ENCODE measurements at places on chromosomes 7 and 10.

DNA sequence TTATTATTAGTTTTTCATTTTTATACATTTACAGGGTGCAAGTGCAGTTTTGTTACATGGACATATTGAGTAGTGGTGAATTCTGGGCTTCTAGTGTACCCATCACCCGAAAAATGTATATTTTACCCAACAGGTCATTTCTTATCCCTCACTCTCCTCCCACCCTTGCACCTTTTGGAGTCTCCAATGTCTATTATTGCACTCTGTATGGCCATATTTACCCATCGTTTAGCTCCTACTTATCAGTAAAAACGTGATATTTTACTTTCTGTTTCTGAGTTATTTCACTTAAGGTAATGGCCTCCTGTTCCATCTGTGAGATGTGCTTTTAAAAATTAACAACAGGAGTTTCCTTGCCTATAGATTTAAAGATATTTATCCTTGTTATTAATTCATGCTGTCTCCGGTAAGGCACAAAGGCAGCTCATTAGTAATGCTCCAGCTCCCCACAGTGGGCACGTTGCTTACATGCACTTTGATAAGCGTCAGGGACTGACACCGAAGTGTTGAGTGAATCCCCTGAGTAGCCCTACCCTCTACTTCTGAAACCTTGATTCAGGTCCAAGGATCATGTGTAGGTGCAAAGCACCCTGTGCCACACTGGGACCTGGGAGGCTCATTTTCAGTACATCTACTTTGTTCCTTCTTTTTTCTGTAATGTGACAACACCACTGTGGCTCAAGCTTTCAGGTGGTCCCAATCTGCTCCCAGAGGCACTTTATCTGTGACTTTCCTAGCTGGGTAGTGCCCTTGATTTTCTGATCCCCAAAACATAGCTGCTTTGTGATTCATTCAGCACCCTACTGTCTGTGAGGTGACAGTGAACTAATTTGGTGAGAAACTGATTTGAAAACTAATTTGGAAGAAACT lies 27.3 kb downstream of the HYAL4 start:
- peak; percentile 18 for DNase-seq

GRCh38 chr10:10644008-10644646 lies 373.5 kb upstream of the CELF2 start:
- DNase-seq, result no peak

DNA sequence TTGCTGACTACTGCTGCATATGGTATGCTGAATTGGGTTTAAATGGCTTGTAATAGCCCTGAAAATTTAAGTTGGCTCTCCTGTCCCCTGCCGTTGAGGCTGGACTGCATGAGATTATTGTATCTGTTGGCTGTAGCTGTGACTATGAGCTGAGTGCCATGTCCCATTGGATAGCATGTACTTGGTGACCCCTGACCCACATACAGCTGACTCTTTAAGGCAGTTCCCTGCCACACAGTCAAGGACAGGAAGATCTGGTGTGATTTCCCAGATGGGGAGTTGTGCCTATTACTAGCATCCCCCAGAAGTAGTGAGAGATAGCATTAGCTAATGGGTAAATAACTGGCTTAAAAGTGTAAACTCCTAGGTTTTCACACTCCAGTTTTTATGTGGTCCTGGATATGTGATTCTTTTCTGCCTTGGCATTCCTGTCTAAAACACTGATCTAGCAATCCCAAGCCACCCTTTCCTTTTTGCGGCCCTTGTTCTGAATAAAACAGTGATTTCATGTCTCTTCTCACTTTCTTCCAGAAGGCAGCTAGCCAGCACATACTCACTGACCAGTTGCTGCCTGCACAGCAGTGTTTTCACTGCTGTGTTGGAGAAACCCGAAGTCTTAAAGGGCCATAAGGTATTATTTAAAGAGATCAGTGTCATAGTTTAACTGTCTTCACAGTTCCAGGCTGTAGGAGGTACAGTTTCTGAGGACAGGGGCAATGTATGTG lies 35.9 kb downstream of the LRRC4 start:
- DNase-seq, result no peak

- DNase-seq, result no peak
Measured at GRCh38 chr10:129039406-129040370, 427.4 kb upstream of the MGMT start.

DNA sequence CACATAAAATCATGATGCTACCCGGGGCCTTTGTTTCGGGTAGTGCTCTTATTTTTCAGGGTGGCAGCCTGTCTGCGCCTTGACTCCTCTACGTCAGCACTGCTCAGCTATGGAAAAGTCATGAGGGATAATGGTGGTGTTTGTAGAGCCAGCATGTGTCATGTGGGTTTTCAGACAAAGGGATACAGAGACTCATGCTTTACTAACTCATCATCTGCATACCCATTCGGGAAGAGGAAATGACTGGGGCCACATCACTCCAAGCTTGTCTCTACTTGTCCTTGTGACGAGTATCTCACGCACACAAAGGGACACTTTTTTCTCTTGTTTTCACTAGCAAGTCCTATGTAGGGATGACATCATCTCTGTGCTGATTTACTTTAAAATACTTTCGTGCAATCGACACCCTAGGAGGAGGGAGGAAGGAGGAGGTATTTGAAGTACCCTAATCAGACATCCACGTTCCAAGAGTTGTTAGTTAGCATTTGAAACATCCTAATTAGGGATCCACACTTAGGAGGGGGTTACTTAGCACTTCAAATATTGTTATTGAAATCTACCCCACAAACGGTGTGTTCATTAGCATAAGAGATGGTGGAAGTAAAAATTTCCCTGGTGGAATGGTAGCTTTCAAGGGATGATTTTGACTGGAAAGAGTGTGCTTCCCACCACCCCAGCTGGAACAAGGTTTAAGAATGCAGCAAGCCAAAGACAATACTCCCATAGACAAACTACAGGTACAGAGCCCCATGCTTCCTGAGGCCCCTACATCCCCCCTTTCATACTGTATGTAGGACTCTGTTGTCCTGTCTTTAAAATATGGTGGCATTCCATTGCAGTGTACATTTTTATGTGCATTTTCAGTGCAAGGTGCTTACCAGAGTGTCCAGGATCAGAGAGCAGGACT lies 52.0 kb downstream of the THNSL1 start:
- DNase-seq, result no peak

DNA sequence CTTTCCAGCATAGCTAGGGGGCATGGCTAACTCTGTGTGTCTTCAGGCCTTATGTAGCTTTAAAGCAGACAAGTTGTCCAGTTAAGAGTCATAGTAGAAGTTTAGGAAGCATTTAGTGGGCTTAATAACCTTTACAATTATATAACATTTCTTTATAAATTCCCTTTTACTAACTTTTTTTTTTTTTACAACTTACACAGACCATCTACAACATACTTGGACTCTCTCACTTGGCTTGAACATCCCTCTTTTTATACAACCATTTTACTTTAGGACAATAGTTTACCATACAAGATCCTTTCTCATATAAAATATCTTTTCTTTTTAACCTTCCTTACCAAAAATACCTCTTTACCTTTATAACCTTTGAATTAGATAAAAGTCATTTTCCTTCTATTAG lies 26.3 kb downstream of the SP4 start:
- no peak for DNase-seq

DNA sequence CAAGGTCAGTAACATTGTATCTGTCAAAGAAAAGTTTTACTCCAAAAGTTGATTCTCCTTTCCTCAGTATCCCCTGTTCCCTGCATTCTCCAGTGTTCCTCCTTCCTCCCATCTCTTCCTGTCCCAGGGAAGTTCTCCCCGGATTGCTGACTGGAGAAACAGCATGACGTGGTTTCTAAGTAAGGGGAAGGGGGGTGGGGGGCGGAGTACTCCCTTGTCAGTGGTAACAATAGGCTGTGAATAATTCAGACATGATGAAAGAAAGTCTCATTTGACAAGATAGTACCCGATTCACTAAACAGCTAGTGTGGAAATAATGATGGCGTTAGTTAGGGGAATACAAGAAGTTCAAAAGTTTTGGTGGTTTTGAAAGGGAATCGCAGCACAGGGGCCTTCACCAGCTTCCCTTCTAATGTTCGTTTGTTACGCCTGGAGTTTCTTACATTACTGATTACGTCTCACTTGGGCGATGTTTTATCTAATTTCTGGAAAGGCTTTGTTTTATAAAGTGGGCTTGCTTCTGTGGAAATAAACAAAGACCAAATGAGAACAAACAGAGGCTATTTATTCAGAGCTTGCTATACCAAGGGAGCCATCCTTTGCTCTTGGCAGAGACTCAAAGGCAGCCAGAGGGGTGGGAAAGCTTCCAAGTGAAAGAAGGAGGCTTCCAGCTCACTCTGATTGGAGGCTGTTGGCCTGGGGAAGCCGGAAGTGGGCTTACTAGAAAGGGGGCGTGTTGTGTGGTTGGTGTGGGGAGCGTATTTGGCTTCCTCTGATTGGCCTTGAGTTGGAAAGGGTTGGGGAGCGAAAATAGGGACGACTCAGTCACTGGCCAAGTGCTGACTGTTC lies 453.7 kb downstream of the SDK1 start:
- DNase-seq, result no peak

DNA sequence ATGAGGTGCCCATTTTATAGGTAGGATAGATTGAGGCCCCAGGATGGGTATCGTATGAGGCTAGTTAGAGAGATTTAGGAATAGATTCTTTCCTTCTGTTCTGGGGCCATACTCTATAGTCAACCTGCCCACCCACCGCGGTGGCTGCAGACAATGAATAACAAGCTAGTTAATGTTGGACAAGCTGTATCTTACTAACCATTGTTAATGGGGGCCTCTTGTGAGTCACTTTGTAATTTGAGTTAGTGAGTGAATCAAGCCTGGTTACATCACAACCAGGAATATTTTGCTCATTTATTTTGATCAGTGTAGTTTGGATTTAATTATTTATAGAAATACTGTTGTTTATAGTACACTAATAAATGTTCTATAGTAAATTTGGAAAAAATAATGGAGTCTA lies 7.3 kb downstream of the SORCS3 start:
- DNase-seq, result no peak

GRCh38 chr7:131527456-131527855 lies 29.0 kb downstream of the PODXL start:
- no peak for DNase-seq

GRCh38 chr7:114293289-114294012 lies 121.2 kb upstream of the FOXP2 start:
- DNase-seq, result no peak

DNA sequence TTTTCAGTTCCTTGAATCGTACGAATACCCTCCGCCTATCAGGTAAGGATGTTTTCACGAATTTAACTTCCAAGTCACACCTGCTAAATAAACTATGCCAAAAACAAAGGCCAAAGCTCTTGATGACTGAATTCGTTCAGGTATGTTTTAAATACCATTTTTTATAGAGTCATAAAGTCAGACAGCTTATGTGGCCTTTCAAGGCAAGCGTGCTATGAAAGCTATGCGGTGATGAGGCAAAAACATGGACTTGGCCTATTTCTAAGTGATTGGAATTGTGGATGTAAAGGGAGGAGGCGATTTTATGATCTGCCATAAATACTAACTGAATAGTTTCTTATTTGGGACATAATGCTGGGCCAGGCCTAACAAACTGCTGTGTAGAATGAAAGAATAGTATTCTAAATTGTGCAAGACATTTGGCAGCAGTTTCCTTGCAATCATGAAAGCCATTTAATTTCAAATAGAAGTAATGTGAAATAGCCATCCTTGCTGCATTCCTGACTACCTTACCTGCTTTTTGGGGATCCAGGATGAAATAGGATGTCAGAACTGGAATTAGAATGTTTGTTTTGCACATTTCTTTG lies 14.0 kb downstream of the SLC39A12 start:
- DNase-seq, result no peak

GRCh38 chr7:40356871-40357709 lies 222.3 kb downstream of the SUGCT start:
- DNase-seq, result no peak

DNA sequence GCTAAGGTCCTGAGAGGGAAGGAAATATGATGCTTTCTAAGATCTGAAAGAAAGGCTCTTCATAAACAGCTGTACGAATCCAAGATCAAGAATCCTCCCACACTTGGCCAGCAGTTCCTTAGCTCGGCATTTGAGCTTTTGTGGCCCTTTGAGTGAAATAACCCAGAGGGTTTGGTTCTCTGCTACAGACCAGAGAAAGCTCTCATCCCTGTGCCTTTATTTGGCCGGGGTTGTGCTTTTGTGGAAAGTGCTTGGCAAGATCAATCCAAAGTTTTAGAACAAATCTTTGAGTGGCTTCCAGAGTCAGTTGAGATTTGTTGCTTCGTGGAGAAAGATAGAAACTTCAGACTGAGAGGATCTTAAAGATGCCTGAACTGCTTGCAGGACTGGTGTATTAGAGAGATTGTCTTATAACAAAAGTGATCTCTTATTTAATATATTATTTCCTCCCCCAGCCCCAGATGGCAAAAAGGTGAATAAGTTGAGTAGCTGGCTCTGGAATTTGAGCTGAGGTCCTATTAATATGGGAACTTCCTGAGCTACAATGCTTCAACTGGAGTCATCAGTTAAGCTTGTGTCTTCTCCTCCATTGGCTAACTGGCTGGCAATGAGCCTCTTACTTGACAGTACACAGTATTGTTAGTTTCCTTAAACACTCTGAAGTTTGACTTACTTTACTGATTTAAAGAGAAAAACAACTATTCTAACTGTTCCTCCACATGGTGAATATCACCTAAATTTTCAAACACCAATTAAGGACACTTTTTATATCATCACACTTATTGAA lies 687.3 kb downstream of the MAGI2 start:
- no peak for DNase-seq

DNA sequence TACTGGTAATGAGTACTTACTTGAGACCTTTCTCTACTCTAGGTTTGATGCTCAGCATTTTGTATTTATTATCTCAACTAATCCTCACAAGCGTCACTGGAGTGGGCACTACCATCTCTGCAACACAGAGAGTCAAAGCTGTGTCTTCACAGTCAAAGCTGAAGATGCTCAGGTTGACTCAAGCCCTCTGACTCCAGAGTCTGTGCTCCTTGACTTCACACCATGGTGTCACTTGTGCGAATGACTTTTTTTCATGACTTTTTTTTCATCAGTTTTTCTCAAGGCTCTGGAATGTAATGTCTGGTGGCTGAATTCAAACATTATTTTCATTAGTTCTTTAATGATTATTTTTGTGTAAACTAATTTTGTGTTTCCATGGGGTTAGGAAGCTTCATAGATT lies 30.4 kb upstream of the TARP start:
- no peak for DNase-seq

DNA sequence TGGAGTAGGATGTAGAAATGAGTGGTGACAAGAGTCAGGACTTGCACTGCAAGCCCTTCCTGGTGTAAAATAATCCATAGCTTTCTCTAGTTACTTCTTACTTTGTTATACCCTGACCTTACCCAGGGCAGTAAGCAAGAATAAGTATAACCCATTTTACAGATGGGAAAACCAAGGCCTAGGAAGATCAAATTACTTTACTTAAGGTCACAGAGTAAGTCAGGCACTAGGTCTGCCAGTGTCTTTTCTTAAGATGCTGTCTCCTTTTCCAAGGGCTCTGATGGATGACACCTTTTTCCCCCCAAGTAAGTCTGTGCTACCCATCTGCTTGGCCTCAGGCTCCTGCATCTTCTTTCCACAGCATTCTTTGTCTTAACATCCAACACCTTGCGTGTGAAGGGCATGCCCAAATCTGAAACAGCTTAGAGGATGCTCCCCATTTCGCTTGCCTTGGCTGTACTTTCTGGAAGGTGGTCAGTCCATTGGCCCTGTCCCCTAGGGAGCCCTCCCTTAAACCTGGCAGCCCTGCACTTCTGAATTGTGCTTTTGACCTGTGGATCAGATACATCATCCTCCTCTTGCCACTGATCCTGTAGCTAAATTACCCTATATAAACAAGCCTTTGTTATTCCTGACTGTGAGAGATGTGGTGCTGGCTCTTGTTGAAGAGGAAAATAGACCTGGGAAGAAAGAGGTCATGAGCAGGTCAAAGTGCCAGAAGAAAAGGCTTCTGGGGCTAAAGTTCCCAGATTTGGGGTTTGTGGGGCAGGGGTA lies 168.6 kb downstream of the LRMDA start:
- DNase-seq, result no peak

Measured in progenitor cell of endocrine pancreas (in vitro differentiated cells).